Fibroblast of skin of right quadriceps (primary cell): ENCODE measurements at places on chromosomes 11 and 22.
A peak's percentile ranks its signal among the peaks of the same experiment; 100 is the strongest.

- DNase-seq, result peak; percentile 43
Observed at GRCh38 chr11:57751676-57752253, at the start of gene BTBD18. TSS of gene BTBD18 (minus strand) at chr11:57751819. CDS start at chr11:57751188, 631 bp downstream.

DNA sequence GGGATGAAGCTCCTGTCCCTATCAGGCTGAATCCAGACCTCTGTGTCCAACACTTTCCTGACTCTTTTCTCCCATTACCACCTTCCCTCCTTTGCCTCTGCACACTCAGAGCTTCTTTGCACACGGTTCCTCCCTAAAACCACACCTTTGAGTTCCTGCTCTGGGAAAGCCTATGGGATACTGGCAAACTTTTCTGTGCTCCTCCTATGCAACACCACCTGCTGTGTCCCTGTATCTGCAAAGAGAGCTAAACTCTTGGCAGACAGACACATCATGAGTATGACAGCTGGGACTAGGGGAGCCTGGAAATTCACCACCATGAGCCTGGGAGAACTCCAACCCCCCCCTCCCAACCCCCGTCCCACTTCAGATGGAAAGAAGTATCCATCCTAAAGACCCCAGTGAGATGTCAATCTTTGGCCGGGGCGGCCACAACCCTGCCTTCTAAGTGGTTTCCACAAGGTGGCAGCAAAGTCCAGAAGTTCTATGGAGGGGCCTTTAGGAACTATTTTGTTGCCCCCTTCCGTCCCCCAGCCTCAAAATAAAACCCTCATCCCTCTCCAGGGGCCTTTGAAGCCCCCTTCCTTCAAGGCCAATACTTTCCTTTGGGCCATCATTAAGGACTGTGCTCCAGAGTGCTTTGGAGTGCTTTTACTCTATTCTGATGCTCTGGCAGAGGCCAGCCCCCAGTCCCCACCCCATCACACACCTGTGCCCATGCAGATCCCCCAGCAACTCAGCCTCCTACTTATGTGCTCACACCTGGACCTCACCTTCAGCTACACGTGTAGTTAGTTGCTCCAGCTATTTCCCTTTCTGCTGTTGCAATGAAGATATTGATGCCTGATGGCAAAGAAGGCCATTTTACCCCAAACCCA is 19.4 kb downstream of the HTR3A start:
- no peak for DNase-seq

DNA sequence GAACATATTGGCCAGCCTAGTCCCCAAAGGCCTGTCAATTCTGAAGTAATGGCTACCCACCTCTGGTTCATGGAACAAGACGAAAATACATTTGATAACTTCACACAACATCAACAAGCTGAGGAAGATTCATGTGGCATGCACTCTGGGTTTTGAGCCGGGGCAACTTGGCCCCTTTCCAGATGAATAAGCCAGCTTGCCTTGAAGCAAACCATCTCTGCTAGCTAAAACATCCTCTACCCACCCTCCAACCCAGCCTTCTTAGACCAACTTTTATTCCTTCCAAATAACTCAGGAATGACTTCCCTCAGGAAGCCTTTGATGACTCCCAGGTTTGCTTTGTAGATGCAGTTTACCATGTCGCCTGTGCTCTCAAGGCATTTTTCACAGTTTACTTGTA is 94.4 kb downstream of the SLC1A2 start:
- peak; percentile 56 for DNase-seq

GRCh38 chr11:2221024-2221423 is 49.4 kb downstream of the ASCL2 start:
- DNase-seq, result no peak

DNA sequence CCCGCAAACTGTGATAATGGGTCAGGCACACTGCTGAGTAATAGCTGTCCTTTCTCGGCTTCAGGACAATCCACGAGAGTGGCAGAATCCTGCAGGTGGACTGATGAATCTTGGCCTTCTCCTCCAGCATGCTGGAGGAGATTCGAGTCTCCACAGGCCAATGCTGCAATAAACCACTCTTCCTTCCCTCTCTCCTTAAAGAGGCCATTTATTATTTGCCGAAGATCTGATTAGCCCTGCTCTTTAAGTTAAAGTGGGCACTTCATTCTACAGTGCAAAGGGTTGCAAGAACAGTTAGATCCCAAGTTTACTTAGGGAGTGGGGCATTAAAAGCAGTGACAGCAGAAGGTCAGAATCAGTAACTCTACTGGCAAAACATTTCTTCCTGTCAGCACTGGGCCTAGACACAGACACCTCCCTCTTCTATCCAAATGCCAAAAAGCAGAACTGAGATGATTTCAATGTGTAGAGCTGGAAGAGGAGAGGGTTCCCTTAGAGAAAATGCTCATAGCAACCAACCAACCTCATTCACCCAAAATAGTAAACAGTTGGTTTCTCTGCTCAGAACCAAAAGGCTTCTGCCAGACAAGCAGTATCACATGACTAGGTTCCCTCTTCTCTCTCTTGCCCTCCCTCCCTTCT is 121.7 kb downstream of the SGSM3 start:
- no peak for DNase-seq

DNA sequence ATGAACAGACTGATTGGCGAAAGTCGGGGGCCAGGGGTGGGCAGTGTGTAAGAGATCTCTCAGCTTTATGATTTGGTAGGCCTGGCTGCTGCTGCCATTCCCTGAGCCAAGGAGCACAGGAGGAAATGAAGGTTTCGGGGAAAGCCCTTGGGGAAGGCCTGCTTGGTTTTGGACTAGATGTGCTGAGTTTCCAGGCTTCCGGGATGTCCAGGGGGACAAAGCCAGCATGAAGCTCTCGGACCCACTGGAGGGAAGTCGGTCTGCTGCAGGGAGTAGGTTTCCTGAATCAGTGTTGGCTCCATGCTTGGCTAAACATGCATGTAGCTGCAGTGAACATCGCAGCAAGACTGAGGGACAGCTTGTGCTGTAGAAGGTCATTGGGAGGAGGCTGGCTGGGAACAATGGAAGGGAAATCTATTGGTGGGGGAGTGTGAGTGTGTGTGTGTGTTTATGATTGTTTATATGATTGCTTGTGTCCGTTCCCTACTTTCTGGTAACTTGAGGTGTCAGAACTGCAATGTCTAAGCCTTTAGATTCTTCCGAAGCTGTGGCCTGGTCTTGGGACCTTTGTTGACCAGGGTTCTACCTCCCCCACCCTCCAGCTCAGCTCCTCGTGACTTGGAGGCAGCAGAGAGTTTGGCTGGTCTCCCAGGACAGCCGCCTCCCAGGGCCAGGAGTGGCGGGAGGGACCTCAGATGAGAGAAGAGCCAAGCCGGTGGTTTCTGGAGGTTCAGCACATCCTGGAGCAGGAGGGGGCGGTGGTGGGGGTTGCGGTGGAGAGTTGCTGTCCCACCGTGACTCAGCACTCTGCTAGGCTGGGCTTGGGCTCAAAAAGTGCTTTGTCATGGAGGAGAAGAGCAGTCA is 4.0 kb upstream of the FTH1 start:
- peak; percentile 99 for DNase-seq

DNA sequence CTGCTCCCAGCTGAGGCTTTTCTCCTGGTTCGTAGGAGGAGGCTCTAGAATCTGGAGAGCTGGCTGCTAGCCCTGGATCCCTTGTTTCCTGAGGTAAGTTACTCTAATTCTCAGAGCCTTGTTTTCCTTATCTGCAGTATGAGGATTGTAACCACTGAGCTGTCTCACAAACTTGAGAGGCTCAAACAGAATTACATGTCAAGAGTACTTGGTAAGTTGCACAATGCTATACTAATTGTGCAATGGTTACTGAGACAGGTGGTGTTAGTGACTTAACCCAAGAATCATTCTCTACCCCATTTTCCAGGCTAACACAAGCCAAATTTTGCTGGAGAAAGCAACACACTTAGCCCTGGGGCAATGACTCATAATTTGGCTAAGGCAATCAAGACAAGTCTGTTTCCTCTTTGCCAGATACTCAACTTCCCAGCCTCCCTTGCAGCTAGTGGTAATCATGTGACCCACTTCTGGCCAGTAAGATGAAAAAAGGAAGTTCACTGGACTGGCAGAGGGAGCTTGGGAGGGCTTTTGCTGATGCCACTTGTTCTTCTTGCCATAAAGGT is 348.0 kb downstream of the TENM4 start:
- DNase-seq, result peak; percentile 99

DNA sequence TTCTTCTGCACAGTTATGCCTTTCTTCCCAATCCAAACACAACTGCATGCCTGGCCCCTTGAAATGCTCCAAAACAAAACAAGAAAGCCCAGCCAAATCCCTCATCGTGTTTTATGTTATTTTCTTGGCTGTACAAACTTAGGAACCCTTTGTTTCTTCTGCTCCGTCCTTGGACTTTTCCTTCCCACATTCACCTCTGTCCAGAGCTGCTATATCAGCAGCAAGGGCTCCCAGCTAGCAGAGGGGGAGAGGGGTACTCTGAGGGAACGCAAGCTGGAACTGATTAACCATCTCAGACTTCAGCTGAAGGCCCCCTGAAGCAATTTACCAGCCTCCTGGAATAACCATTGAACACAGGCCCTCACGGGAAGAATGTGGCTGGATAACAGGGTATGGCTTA is 214.7 kb downstream of the TENM4 start:
- no peak for DNase-seq

- no peak for DNase-seq
Observed at GRCh38 chr11:118895093-118896039, 11.7 kb downstream of the CXCR5 start.

- no peak for DNase-seq
Observed at GRCh38 chr11:82326853-82327252, 406.8 kb downstream of the FAM181B start.

DNA sequence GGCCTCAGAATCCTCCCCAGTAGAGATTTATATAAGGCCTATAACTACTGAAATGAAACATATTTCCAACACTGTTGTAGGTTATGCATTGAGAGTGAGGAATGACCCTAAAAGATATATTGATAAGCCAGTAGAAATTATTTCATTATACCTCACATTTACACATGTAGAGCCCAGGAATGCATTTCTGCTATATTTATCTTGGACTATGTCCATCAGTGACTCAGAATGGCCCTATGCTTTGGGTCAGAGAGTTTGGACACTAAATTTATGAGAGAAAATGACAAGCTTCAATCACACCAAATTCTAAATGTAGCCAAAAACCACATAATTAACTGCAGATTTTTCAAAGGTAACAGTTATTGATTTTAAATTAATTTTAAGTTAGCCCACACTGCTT is 761.9 kb downstream of the DLG2 start:
- no peak for DNase-seq

- DNase-seq, result no peak
Observed at GRCh38 chr11:62030071-62030684, 62.7 kb upstream of the FTH1 start.

DNA sequence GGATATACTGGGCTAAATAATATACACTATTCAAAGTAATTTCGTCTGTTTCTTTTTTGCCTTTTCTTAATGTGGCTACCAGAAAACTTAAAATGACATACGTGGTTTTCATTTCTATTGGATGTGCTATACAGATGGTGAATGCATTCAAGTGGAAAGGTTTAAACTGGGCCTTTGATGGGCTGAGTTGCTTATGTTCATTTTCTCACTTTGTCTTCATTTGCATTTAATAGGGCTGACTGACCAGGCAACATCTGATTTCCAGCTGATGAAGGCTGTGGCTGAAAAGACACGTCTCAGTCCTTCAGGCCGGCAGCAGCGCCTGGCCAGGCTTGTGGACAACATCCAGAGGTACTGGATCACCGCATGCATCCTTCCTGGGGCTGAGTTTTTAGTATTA is 27.9 kb downstream of the PIWIL4 start:
- no peak for DNase-seq

DNA sequence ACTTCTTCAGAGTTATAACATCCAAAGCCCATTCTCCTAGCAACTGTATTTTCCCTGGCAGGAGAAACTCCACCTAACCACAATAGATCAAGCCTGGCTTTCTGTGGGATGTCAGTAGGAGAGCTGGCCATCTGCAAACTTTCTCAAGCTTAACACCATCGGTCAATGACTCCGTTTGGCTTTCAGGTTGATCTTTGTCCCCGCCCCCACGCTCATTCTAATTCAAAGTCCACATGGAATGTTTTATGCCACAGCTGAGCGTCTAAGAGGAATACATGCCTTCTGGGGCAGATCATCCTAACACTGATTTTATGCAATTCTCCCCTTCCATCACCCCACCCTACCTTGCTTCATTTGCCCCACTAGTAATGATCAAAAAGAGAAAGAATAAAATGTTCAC is 4.8 kb downstream of the GVQW3 start:
- no peak for DNase-seq
